Muscle of leg (tissue), 16 donors: ENCODE measurements at places on chromosomes 2 and 18. TPM values are rescaled to one million over a fixed set of nuclear protein-coding genes. Genes with fewer than 3 reads are reported as not detected.

DNA sequence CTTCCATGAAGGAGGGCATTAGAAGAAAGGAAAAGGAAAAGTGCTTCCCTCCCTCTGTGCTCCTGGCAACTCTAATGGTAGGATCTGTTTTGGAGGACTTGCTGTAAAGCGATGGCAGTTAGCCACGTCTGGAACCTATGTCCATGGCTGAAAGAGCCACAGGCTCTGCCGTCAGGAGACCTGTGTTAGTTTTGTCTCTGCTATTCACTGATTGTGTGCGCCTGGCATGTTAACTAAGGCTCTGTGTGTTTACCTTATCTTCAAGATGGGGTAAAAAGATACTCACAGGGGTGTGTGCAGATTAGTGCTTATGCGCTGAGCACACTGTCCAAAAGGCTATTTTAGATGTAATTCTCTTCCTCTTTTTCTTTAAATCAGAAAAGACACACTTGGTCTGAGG lies 109.8 kb upstream of the LTBP1 start:
- peak; percentile 63 for DNase-seq

DNA sequence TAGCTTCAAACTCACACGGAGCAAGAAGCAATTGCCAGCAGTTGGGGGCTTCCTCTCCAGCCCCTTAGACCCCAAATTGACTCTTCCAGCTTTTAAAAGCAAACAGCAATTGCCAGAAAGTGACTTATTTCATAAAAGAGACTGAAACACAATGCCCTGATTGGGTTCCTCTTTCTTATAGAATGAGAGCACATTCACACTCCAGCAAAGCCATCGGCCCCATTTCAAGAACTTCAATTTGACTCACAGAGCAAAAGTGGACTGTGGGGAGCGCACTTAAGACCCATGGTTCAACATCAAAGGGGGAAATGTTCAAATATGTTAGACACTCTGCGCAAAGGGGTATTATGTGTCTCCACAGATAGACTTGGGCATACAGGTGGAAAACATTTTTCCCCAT lies 484.7 kb downstream of the BCL11A start:
- DNase-seq, result no peak

The SKOR2 gene
- total RNA-seq, result not detected

DNA sequence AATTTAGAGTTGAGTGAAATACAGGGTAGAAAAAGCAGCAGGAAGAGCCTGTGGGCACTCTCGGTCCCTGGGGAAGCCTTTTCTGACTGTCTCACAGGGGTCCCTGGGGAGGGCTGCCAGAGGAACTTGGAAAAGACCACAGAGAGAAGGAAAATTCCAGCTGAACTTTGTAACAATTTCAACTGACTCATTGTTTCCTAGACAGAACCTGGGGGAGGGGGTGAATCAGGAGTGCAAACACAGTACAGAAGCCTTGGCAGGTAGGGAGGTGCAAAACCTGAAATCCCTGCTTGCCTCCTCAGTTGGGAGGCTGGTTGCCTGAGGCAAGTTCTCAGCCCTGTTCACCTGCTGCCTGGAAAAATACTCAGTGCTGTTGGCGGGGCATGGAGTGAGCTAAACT lies 106.8 kb downstream of the GRB14 start:
- no peak for DNase-seq

- DNase-seq, result peak; percentile 11
Observed at GRCh38 chr2:200705305-200706041, 106.2 kb upstream of the BZW1 start.

The RAX gene
- total RNA-seq, result not detected

DNA sequence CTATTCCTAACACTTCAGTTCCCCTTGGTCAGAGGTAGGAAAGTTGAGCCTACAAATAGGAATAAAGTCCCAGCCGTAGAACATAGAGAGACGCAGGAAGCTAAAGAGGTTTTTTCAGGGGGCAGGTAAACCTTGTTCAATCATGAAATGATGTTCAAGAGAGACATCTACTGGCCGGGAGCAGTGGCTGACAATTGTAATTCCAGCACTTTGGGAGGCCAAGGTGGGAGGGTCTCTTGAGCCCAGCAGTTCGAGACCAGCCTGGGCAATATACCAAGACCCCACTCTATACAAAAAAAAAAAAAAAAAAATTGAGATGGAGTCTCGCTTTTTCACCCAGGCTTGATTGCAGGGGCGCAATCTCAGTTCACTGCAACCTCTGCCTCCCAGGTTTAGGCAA lies 66.7 kb upstream of the DNAJC10 start:
- peak; percentile 15 for DNase-seq

GRCh38 chr2:202944408-202944807 lies 32.3 kb downstream of the CARF start:
- DNase-seq, result no peak

The RFX8 gene
- 1.9 TPM for total RNA-seq

- DNase-seq, result no peak
Observed at GRCh38 chr2:55026202-55026601, 24.0 kb downstream of the RTN4 start.

The SLC38A11 gene
- 0.35 TPM for total RNA-seq

DNA sequence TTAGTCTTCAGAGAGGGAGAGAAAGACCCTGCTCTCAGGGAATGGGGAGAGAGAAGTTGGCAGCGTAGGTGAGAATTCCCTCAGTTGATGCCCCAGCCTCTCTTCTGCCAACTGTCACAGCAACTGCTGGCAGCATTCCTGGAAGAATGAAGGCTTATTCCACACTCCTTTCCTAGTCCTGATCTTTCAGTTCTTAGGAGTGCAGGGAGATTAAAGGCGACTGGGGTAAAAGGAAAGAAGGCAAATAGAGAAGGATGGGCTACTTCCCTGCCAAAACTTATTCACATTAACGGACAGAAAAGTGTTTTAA lies 65.9 kb upstream of the ACAA2 start:
- DNase-seq, result no peak

DNA sequence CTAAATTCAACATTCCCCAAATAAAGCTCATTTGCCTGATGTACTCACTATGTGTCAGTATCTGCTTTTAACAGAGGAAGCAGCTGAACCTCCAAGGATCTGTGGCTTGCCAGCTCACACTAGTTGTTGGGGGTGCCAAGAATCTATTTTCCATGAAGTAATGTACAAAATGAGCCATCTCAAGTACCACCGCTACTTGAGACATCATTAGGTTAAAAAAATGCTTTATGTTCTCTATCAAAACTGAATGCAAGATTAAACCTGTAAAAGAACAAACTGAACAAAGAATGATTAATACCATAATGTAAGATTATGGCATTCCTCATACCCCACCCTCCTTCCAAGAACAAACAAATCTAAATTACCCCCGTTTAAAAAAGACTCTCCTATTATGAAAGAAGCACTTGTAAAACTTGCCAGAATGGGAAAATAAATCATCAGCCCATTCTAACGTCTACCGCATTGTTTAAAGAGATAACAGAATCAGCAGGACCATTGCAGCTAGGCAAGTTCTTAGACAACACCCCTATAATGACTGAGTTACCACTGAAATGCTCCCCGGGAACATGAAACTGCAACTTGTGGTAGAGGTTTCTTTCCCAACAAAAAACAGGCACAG lies 471.6 kb downstream of the DLGAP1 start:
- DNase-seq, result peak; percentile 27

DNA sequence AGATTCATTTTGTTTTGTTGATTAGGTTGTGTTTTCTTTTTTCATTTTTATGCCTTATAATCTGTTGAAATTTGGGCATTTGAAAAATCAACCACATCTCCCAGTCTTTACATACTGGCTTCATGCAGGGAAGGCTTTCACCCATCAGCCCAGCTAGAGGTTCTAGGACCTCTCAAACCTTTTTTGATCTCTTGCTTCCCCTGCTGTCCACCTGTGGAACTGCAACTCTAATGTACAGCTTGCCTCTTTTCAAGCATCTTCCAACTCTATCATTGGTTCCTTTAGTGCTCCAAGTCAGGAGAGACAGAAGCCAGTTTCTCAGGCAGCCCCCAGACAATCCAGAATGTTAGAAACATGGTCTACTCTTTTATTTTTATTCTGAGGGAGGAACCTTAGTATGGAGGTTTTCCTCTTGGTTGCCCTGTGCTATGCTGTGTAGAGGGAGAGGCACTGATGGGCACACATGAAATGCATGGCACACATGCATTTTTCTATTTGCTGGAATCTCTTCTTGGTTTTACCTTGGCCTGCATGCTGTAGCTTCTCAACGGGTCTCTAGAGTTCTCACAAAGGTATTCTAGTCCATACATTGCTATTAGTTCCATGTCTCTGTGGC lies 107.2 kb upstream of the L3MBTL4 start:
- no peak for DNase-seq

The SRD5A2 gene
- under 0.01 TPM for total RNA-seq

- DNase-seq, result peak; percentile 71
Observed at GRCh38 chr2:231399853-231400680, 4.6 kb downstream of the B3GNT7 start.

DNA sequence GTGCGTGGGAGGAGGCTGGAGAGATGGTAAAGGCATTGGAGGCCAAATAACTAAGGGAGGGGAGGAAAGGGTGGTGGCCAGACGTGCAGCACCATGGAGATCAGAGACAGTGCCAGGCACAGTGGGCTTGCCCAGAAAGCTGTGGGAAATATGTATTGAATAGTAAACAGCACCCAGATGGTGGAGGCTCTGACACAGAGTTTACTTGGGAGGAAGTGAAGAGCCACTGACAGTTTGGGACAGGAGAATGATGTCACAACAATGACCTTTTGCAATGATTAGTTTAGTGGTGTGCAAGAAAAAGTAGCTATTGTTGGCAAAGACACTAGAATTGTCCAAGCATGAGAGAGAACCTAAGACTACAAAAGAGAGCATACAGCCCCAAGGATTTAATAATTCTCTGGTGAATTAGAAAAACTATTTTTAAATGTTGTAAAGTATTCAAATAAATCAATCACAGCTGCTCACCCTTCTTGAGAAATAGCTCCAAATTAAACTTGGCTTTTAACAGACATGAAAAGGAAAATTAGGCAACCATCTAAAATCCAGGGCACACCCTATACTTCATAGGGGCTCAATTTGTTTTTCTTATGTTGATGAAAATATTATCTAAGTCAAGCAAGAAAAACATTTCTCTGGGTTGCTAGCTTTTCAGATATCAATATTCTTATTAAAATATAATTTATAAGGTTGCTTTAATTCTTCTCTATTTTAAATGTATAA lies 458.7 kb upstream of the HNRNPA3 start:
- no peak for DNase-seq

The PLEK gene
- total RNA-seq, result 4.4 TPM

The QPCT gene
- total RNA-seq, result 6.3 TPM

GRCh38 chr18:62828091-62828640 lies 112.8 kb downstream of the PHLPP1 start:
- no peak for DNase-seq

DNA sequence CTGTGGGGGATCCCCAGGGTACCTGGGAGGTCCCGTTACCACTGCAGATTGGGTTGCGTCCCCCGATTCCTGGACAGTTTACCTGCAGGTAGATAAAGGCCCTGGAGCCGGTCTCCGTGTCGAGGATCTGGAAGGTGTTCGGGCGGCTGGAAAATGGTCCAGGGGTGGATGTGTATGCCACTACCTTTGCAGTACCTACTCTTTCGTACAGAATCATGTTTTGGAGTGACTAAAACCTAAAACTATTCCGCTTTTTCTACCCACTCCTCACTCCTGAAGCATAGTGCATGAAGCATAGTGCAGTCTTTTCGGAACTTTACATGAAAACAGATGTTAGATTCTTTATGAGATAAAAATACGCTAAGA lies 418 bp downstream of the WDR75 start:
- no peak for DNase-seq

- DNase-seq, result peak; percentile 66
Observed at GRCh38 chr2:62084801-62085200, 111.1 kb upstream of the B3GNT2 start.

The IL36A gene
- total RNA-seq, result not detected

DNA sequence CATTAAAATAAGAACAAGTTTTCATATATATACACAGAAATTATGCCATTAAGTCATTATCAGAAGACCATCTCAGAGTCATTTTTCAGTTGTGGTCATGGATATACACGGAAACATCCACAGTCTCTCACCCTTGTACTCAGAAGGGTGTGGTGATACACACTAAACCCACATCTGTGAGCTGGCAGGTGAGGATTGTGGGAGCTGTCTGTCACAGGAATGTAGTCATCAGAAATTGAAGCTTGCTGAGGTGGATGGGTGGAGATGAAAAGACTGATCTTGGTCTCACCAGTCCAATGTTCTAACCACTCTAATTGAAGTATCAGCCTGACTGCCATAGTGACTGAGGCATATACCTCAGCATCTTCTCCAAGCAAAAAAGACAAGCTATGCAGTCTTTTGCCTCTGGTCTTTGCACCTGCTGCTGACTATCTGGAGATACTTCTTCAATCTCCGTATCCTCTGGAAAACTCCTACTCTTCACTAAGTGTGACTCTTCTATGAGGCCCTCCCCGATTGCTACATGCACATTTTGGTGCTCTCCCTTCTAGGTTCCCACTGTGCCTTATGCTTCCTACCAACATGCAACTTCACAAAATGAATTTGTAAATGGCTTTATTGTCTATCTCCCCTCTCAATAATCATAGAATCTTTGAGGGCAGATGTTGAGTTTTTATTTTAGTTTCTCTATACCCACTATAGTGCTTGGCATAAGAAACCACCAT lies 232.8 kb downstream of the DYM start:
- DNase-seq, result peak; percentile 66

The DHRS9 gene
- total RNA-seq, result 0.31 TPM

- no peak for DNase-seq
Observed at GRCh38 chr18:49656073-49656692, 94.3 kb downstream of the LIPG start.

The PRKAG3 gene
- total RNA-seq, result 19.3 TPM

GRCh38 chr2:86281066-86281700 lies 56.2 kb downstream of the REEP1 start:
- no peak for DNase-seq

The RNF144A gene
- 22.6 TPM for total RNA-seq

- DNase-seq, result peak; percentile 84
Observed at GRCh38 chr2:187129306-187129705, 280.3 kb upstream of the ZSWIM2 start.

DNA sequence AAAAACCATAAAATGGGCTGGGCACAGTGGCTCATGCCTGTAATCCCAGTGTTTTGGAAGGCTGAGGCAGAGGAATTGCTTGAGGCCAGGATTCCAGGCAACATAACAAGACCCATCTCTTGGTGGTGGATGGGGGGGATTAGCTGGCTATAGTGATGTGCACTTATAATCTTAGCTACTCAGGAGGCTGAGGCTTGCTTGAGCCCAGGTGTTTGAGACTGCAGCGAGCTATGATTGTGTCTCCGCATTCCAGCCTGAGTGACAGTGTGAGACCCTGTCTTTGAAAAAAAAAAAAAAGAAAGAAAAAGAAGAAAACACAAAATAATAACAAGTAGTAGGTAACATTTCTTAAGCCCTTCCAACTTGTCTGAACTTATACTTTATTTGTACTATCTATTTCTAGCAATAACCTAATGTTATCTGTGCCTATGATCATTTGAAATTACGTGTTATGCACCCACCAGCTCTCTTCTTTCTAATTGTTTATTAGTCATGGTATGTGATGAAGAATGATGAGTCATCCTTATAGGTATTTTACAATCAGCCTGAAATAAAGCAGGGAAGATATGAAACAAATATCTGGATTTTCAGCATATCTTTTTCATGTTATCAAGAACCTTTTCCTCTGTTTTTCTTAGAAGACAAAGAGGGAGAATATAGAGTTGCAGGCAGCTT lies 129.3 kb upstream of the UNC80 start:
- DNase-seq, result no peak

The SEC11C gene
- total RNA-seq, result 10.8 TPM

The PAX3 gene
- total RNA-seq, result 0.71 TPM

- DNase-seq, result no peak
Observed at GRCh38 chr18:28485918-28486317, 309.0 kb upstream of the CDH2 start.
